Calu3 (cell line): ENCODE measurements at places on chromosomes 5 and 9.

DNA sequence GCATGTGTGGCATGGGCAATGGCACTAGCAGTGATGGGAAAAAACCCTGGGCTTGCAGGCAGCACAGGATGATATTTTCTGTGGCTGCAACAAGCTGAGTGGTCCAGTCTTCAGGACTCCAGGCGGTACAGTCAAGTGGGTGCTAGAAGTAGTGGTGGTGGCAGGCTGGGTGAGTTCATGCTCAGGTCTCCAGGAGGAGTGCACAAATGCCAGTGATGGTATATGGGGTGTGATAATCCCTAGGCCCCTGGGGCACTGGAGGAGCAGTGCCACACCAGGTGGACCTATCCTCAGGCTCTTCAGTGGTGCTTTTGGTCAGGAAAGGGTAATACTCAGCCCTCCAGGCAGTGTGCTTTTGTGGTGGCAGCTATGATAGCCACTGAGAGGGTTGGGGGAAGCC lies 496.4 kb downstream of the PRR16 start:
- no peak for DNase-seq

- DNase-seq = no peak
Observed at GRCh38 chr5:158999339-158999738, 100.4 kb downstream of the EBF1 start.

DNA sequence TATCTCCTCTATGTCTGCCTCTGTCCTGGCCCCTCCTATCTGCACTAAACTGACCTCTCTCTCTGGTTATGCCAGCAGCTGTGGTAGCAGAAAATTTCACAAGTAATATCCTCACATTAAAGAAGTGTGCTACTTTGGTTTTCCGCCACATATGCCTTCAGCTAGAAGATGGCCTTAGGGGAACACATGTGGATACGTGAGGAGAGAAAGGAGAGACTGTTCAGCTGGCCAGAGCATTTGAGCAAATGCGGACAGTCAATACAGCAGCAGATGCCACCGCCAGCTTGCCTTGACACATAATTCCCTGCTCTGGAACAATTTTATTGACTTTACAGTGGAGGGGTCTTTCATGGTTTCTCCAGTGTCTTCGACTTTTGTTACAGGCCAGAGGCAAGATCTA lies 434.6 kb downstream of the TAF11L14 start:
- no peak for DNase-seq

DNA sequence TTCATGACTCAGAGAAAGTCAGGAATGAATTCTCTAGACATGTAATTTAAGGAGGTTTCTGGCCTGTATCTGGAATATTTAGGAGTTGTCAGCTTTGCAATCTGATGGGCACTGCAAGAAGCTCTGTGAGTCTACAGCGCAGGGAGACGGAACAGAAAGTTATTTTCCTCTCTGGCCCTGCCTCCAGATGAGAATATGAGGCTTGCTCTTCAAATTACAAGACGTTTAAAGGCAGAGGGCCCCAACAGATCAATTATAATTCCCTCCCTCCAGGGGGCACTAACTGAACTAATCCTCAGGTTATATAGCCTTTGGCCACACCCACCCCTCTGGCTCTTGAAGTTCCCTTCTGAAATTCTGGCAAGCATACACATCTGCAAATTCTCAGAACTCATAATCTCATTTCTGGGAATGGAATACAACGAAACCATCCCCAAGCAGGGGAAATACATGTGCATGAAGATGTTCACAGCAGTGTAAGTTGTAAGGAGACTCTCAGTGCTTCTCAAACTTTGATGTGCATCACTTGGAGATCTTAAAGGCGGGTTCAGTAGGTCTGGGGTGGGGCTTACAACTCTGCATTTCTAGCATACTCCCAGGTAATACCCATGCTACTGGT lies 307.6 kb downstream of the CWC27 start:
- DNase-seq = peak; percentile 52

GRCh38 chr5:159061179-159061796 lies 38.4 kb downstream of the EBF1 start:
- DNase-seq = no peak

DNA sequence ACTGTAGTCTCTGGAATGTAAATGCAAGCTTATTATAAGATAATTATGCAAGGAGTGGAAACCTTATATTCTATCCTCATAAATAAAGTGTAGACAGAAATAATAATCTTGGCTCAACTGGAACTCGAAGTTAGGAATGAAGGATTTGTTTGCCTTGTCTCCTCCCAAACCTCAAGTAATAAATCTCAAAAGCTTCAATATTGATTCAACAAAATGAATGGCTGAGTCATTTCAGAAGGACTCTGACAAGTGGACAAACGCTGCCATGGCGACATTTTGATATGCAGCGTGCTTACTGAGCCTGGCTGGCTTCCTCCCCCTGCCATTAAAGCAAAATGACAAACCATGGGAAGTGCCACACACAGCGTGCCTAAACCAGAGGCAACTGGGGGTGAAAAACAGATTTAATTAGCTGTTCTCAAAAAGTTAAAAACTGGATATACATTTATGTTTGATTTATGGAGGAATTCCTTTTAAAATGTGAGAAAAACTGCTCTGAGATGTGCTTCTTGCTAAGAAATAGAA lies 10.5 kb upstream of the ADGRV1 start:
- DNase-seq = peak; percentile 74
